ENCODE measurements at places on chromosomes 16 and 17.

DNA sequence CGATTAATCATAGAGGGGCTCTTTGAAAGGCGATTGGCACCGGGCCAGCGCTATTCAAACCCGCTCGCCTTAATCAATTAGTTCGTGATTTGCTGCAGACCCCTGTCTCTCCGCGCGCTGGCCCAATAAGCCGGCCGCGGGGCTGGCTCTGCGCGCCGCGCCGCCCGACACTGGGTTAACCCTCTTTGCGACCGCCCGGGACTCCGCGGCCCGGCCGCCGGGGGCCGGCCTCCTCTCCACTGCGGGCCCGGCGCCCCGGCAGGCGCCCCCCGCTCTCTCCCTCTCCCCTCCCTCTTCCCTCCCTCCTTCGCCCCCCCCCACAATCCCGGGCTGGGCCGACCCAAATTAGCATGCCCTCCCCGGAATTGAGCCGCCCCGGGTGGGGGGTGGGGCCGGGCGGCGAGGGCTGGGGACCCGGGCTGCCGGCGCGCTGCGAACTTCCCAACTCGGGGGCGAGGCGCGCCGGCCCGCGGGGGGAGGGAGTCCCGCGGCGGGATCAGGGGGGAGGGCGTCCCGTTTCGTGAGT, 428 bp upstream of the SALL1 start:
- no peak overlapping the region for H3K4me3 ChIP-seq
- H3K27ac ChIP-seq = no peak overlapping the region
- no peak for DNase-seq
- no peaks in the 10 kb centered on the region for H3K27me3 ChIP-seq
- no peaks in the 10 kb centered on the region for H3K4me1 ChIP-seq
- H3K36me3 ChIP-seq = no peaks in the 10 kb centered on the region

GRCh38 chr16:24523569-24523968, 15.8 kb upstream of the RBBP6 start:
- no peak for DNase-seq
- no peaks in the 10 kb centered on the region for H3K36me3 ChIP-seq
- H3K27me3 ChIP-seq = no peaks in the 10 kb centered on the region
- no peak overlapping the region for H3K4me3 ChIP-seq

- no peaks in the 10 kb centered on the region for H3K27me3 ChIP-seq
- no peaks in the 10 kb centered on the region for H3K36me3 ChIP-seq
- H3K27ac ChIP-seq = 0 out of 2 replicates have a peak overlapping the region, but pooled peaks have one; percentile 57
Measured at GRCh38 chr17:39663688-39664580, 1.2 kb upstream of the TCAP start.

DNA sequence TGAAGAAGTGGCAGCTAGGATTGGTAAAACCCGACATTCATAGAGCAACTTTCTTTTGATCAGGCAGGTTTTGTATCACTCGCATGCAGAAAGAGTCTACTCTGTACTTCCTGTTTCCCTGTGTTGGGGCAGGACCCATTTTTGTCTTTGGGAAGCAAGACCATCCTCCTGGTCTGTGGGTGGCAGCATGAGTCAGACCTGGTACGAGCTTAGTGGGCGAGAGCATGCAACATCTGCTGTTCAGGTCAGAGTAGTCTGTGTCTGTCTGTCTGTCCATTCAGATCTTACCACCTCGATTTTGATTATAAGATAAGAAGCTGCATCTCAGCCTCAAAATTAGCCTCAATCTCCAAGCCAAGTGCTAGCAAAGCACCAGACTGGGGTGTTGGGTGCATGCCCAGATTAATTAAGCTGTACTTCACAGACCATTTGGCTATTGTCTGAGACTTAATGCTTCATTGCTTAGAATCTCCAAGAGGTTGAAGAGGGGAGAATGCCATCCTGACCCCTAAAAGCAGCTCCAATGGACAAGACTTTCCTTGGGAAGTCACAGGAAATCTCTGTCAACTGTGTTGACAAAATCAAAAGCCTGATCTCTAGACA, 110.9 kb downstream of the XYLT1 start:
- no peaks in the 10 kb centered on the region for H3K36me3 ChIP-seq
- H3K27ac ChIP-seq = no peak overlapping the region
- no peaks in the 10 kb centered on the region for H3K4me1 ChIP-seq

- peak; percentile 42 for DNase-seq
- no peaks in the 10 kb centered on the region for H3K36me3 ChIP-seq
- H3K4me3 ChIP-seq = no peak overlapping the region
Measured at GRCh38 chr16:89026121-89026612, 49.2 kb upstream of the CBFA2T3 start.

DNA sequence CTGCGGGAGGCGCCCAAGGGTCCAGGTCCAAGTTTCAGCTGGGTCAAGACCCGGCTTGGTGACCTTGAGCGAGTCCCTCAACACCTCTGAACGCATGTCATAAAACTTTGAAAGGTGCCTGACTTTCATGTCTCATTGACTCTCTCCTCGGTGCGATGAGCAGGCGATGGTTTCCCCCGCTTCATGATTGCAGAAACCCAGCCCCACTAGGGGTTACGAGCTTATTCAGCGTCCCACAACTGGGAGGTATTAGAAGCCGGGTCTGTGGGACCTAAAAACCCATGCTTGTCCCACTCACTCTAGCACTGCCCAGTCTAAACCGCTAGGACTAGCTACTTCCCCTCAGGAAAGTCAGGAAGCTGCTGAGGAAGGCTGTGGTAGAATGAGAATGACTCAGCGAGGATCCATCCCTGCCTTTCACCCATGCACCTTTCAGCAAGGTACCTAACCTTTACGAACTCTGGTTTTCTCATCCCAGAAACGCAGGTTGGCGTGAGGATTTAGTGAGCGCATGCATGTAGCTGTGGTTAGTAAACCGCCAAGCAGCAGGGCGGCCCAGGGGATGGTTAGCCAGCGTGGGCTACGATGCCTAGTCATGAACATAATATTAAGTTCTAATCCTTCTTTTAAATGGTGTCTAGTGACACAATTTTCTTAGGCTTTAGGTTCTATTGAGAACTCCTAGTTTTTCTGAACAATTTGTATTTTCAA, 26.2 kb upstream of the RFFL start:
- H3K36me3 ChIP-seq = no peaks in the 10 kb centered on the region
- peak overlapping the region; percentile 67 for H3K4me3 ChIP-seq
- DNase-seq = no peak
